B cell (primary cell): ENCODE measurements at places on chromosomes 16 and 17. TPM values are rescaled to one million over a fixed set of nuclear protein-coding genes. Genes with fewer than 3 reads are reported as not detected.
A peak's percentile ranks its signal among the peaks of the same experiment; 100 is the strongest.

DNA sequence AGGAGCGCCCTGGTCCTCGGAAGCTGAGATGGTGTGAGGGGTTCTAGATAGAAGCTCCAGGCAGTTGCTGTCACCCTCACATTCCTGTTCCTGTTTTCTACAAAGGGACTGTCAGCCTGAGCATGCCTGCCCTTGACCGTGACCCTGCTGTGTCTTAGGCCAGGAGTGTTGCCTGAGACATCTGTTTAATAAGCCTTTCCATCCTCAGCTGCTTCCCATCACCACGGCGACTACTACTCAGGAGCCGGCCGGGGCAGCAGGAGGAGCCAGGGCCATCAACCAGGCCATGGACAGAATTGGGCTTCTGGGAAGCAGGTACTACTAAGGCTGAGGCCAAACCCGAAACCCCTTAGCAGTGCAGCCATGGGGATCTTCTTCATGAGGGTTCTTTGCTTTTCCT lies 151.4 kb downstream of the KATNIP start:
- DNase-seq, result no peak

DNA sequence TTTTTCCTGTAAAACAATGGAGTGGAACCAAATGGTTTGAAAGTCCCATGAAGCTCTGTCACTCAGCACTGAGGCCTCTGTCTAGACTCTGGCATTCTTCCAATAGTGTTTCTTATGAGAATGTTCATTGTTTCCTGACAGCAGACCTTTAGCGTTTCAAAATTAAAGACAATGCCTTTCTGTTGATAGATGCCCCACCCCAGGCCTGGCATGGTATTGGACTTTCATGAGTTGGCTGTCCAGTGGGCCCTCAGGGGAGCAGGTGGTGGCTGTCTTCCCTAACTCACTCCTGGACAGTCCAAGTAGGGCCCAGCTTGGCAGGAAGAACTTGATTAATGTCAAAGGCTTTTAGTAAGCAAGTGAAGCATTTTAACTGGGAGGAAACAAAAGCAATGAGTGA lies 186.5 kb upstream of the CCL2 start:
- DNase-seq, result no peak

ARL5C gene
- not detected in 2 replicates for total RNA-seq

DNA sequence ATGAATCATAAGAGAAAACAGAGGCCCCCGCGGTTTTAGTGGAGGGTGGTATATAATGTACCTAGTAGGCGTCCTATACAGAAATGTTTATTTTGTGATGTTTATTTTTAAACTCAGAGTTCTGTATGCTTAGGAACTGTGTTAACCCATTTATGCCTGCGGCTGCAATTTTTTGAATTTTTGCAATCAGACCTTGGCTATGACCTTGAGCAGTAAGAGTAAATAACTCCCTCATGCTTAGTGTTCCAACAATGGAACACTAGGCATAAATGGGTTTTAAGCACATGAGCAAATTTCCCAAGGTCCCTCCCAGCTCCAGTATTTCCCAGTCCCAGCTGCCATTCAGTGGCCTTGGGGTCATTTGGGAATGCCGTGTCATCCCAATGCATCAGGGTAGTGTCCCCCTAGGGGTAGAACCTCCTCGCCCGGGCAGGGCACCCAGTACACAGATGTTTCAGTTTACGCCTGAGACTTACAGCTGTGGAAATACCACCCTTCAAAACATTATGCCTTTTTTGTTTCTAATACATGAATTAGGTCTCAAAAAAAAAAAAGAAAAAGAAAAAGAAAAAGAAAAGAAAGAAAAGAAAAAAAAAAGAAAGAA lies 605.8 kb upstream of the CDH11 start:
- no peak for DNase-seq

DNA sequence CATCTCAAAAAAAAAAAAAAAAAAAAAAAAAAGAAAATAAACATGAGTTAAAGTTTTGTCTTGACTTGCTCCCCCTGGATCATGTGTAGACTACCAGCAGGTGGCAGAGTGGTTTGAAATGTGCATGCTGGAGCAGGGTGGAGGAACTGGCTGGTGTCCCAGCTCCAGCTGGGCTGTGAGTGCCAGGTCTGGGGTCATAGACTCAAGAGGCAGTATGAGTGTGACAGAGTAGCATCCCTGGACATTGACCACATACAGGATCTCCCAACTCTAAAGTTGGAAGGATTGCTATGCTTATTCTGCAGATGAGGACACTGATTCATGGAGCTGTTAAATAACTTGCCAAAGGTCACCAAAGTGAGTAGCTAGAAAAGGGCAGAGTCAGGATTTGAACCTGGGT lies 198.0 kb upstream of the MPHOSPH6 start:
- DNase-seq, result peak; percentile 5

DNA sequence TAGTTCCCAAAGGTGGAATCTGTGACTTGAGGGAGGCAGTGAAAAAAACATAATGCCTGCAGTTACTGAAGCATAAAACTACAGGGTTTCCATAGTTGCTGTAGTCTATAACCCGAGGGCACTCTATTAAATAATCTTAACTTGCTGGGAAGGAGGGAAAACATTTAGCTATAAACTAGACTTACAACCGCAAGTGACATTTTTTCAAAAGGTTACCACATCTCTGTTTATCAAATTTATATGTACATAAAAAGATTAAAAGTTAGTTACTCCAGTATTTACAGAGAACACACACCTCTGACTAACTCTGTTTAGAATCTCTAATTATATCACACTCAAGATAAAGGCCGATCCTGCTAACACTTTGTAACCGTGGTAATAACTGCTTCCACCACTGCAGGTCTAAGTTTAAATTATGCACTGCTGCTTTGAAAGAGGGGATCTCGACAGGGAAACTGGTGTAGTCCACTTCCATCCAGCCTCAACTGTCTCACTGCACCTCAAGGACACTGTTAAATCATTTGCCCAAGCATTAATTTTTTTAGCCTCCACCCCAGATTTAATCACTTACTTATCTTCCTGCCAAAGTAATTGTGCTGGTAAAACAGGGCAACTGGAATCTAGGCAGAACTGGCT lies 14.6 kb downstream of the KCNJ16 start:
- no peak for DNase-seq

- DNase-seq, result no peak
Measured at GRCh38 chr16:50178491-50178941, 25.4 kb downstream of the TENT4B start.

NPIPA7 gene
- total RNA-seq, result 11.1 and 11.5 TPM in 2 replicates

ITGA2B gene
- total RNA-seq, result 0.20 and 0.78 TPM in 2 replicates

- DNase-seq, result peak; percentile 0
Measured at GRCh38 chr17:41284546-41284945, 9.0 kb downstream of the KRTAP9-7 start.

- no peak for DNase-seq
Measured at GRCh38 chr16:4713663-4714501, 20.2 kb downstream of the ANKS3 start.

DNA sequence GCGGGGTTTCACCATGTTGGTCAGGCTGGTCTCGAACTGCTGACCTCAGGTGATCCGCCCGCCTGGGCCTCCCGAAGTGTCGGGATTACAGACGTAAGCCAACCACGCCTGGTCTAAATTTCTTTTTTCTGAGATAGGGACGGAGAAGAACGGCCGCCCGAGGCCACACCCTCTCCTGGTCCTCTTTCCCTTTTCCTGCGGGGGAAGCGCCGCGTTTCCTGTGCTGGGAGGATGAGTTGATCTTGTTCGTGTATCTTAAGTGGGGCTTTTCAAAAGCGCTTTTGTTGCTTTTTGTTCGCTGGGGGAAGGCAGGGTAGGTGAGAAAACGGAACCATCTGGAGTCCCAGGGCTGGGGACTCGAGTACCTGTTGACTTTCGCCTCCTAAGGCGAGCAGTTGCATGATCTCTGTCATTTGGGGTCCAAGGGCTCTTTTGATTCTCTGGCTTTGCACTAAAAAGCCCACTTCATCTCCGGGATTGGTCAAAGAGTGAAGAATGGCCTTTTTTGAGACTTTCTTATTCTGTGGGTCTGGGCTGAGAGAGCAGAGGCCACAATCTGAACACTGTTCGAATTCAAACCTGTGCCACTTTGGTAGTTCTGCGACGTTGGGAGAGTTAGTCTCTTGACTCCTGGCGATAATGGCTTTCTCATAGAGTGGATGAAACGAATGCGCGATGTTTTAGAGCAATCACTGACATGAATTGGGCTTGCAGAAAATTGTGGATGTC lies 1.3 kb downstream of the FUS start:
- peak; percentile 63 for DNase-seq

- no peak for DNase-seq
Measured at GRCh38 chr16:62738666-62739460, 702.6 kb upstream of the CDH8 start.

DNA sequence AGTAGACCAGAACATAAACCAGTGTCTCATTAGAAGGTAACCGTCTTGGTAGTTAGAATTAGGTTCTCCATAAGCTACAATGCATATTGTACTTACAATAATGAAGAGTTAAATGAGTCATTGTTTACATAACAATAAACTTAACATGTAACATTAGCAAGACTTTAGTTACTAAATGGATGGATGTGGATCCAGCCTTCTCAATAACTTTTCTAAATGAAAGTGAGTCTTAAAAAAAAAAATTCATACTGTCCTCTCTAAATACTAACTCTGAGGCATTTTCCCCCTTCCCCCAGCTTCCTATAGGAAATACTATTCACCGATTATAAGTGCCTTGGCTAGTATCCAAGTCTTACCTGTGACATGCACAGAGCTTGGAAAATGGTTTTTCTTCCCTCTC lies 155.3 kb downstream of the CYB561 start:
- DNase-seq, result no peak

DNA sequence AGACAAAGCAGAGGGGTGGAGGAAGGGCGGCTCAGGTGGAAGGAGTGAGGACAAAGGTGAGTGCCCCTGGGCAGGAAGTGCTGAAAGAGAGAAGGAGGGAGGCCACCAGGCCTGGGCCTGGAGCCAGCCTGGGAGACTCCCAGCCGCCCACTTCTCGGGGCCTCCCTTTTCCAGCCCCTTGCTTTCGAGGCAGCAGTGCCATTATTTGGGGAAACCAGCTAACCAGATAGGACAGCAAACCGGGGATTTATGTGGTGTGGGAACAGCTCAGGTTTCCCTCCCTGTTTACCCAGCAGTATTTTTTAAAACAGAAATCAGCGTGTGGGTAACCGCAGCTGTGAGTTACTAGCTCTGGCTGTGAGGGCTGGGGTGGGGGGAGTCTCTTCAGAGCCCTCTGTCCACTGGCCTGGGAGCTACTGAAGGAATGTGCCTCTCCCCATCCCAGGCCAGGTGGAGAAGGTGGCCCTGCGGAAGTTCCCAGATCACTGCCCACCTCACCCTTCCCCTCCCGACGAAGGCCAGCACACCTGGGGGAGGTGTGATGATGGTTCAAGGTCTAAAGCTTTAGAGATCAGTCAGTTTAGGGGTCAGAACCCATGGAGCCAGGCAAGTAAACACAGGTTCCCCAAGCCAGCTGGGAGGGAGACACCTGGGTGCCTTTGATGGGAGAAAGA lies 8.4 kb upstream of the MEOX1 start:
- DNase-seq, result no peak

- no peak for DNase-seq
Measured at GRCh38 chr17:1039511-1040215, 42.7 kb downstream of the TIMM22 start.

- DNase-seq, result no peak
Measured at GRCh38 chr16:68902003-68902968, 59.0 kb downstream of the TANGO6 start.
